ENCODE measurements at places on chromosomes 7 and 10.

- no peak for DNase-seq
Observed at GRCh38 chr7:32069116-32069650, 1.0 kb downstream of the PDE1C start.

DNA sequence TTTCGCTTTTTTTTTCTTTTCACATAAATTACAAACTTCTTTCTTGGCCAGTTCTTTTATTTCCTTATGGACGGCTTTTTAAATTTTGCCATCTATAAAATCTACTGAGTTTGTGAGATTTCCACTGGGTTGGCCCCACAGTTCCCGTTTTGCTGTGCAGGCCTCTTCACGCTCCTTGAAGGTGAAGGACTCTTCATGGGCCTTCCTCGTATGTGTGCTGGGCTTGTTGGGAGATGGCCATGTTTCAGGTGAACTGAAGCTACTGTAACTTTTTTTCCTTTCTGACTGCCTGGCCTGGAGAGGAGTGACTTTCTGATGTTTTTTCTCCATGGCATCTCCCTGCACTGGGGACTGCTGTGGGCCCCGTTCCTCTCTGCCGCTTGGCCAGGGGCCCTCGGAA, 262.4 kb downstream of the COBL start:
- DNase-seq = no peak

DNA sequence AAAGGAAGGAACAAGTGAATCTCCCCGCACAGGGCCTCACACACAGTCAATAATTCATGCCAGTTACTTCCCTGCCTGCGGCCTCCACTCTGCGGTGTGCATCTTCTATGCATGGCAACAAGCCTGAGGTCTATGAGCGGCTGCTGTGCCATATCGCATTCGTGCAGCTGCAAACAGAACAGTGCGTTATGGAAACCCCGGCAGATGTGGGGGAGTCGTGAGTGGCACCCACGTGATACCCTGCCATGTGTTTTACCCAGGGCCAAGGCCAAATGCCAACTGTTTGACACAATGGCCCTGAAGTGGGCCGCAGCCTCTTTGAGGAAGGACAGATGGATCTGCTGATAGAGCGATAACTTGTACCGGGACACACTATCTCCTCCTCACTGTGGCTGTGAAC, 13.4 kb downstream of the TNS3 start:
- DNase-seq = no peak

DNA sequence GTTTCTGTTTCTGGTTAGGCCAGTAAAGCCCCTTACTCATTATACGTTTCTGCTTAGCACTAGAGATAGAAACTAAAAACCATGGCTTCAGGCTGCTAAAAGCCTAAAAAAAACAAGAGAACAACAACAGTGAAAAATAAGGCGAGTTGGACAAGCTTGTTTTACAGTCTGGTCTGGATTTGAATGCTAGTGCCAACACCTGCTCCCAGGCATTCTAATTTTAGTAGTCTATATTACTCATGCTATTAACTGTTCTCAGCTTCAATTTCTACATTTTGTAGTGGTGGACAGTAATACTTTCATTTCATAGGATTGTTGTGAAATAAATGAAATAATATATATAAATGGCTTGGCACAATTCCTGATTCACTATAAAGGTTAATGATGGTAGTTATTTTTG, 108.5 kb downstream of the HBP1 start:
- no peak for DNase-seq

DNA sequence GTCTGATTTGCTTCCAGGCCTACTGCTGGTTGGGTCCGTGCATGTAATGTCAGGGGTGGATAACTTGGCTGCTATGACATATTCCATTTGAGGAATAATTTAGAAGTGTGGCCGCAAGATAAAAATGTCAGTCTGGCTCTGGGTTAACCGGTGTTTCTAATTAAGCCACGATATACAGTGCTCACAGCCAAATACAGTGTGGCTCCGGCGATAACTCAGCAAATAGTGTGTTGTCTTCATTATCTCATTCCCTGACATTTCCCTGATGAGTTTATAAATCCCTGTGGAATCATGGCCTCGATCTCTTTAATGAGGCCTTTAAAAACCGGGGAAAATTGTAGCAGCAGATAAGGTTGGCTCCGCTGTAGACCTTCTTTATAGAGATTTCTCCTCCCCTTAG, 1125.0 kb downstream of the TYW1 start:
- no peak for DNase-seq

GRCh38 chr7:867406-868188, 8.8 kb upstream of the GET4 start:
- no peak for DNase-seq

DNA sequence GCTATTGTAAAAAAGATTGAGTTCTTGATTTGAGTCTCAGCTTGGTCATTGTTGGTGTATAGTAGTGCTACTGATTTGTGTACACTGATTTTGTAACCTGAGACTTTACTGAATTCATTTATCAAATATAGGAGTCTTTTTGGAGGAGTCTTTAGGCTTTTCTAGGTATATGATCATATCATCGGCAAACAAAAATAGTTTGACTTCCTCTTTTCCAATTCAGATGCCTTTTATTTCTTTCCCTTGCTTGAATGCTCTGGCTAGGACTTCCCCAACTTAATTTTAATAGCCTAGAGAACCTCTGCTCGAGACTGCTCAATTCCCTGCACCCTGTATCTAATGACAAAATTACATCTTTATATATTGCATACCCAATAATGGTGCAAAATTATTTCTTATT, 154.4 kb downstream of the CCDC7 start:
- no peak for DNase-seq

DNA sequence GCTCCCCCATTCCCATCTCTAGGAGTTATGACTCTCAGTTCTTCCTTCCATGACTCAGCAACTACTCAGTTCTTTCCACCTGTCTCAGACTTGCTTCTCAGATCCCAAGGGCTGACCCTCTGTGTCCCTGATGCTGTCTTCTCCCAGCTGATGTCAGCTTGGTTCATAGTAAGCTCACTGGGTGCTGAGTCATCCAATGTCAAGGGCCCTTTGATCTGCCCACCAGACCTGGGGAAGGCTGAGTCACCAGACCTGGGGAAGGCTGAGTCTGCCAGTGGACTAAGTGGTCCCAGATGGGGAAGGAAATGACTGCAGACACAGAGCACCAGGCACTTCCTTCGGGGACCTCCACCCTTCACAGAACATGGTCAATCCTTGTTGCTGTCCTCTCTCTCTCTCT, 76.1 kb upstream of the ZEB1 start:
- no peak for DNase-seq

GRCh38 chr10:104334965-104335650, 3.2 kb downstream of the ITPRIP start:
- no peak for DNase-seq

Data from WERI-Rb-1 (cell line).